ENCODE measurements at places on chromosomes 1 and 21.

DNA sequence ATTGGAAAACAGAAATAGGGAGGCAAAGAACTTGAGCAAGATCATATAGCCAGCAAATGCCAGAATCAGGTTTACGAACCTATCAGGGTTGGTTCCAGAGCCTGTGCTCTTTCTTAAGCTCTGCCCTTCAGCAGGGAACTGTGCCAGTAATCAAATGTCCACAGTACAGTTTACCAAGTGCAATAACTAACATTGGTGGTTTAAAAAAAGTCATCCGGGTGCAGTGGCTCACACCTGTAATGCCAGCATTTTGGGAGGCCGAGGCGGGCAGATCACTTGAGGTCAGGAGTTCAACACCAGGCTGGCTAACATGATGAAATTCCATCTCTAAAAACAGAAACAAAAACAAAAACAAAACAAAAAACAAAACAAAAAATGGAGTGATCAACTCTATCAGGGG, 182.7 kb downstream of the LMX1A start:
- DNase-seq = no peak

DNA sequence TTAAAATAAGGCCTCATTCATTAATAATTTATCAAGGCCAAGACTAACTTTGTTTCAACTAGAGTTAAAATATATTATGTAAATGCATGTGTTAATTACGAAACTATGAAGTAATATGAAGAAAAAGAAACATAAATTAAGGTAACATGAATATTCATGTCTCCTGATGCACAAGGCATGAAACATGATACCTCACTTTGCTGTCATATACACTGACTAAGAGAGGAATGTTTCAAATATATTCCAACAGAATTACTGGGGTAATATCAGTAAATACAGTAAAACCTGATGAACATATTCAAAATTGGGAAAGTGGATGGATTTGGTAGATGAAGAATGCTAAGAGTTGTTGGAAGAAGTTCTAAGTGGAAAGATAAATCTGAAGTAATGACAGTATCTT, 274.6 kb downstream of the LRRC7 start:
- DNase-seq = no peak

- no peak for DNase-seq
Measured at GRCh38 chr1:38815903-38816627, 43.5 kb downstream of the RRAGC start.

DNA sequence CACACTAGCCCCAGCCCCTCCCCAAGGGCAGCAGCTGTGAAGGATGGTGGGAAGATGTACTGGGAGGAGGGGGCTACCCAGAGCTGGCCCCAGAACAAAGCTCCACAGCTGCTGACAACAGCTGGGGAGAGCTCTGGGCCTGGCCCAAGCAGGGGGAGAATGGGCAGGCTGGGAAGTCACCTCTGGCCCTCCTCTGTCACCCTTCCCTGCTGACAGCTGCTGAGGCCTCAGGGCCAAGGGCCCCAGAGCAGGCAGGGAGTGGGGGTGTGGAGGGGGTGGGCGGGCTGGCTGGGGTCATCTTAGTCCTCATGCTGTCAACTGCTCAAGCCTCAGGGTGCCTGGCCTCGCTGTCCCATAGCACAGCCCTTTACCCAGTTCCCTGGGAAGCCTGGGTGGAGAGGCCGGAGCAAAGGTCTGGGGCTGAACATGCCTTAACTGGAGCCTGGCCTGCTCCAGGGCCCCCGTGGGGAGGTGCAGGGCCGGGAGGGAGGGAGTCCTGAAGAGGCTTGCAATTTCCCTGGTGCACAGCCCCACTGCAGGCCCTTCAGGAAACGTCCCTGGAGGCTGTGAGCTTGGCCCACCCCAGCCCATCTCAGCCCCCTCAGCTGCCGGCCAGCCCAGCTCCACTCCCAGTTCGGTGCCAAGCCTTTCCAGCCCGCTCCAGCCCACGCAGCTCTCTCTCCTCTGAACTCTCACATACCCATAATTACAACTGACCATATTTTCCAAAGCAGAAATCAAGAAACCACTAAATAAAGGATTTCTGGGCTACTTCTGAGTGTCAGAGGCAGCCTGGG, 25.7 kb downstream of the HSPG2 start:
- no peak for DNase-seq

- DNase-seq = no peak
Measured at GRCh38 chr1:230495891-230496385, 69.8 kb upstream of the PGBD5 start.

DNA sequence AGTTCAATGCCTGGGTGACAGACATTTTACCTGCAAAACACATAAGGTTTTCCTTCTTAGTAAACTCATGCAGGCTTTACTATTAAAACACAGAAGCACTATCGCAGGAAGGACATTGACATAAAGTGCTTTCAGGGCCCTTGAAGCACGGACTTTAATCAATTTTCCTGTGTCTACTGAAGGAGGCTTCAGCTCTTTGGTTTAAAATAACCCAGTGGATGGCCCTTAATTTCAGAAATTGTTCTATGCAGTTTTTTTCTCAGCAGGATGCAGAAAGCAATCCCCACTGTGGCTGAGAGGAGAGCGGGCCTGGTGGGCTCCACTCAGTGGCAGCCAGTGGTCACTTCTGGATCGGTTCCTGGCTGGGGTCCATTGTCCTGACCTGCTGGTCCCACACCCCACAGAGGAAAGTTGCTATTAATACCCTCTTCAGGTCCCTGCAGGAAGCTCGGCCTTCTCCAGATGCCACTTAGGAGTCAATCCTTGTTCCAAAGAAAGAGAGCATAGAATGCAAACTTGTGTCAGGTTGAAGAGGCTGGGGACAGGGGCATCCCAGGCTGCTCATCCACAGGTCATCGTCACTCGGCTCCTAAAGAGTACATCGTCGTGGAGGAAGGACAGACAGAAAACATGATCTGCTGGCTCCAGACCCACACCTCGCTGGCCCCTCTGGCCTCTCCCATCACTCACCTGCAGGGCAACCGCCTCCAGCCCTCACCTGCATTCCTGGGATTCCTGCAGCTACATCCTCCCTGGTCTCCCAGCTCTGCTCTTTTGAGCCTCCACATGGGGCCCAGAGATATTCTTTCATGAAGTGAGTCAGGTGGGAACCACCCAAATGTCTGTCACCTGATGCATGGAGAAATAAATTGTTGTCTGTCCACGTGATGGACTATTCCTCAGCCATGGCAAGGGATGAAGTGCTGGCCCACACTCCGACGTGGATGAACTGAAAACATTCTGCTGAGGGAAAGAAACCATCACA, 153.1 kb downstream of the PSMG1 start:
- DNase-seq = no peak

DNA sequence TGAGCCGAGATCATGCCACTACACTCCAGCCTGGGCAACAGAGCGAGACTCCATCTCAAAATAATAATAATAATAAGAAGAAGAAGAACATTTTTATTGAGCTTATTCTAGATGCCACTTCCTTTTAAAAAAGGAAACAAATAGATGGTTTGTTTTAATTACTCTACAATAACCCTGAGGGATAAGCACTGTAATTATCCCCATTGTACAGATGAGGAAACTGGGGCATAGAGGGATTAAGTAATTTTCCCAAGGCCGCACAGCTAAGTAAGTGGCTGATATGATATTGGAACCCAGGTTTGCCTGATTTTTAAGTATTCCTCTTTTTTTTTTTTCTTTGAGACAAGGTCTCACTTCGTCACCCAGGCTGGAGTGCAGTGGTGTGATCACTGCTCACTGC, 58.5 kb upstream of the LRIG2 start:
- DNase-seq = no peak

- DNase-seq = no peak
Measured at GRCh38 chr1:89050649-89051033, 14.4 kb downstream of the GBP1 start.

- no peak for DNase-seq
Measured at GRCh38 chr1:243923292-243924171, 73.5 kb upstream of the AKT3 start.

Data from HS-5 (cell line).